Stimulated activated CD4-positive, alpha-beta T cell treated with anti-CD3 and anti-CD28 coated beads, Interleukin-1b, Interleukin-23, amount 100 ng/mL, for 1 hour (primary cell): ENCODE measurements at places on chromosomes 2 and 18.
A peak's percentile ranks its signal among the peaks of the same experiment; 100 is the strongest.

GRCh38 chr2:68428746-68429145, 38.3 kb downstream of the FBXO48 start:
- no peak for DNase-seq

GRCh38 chr2:240418311-240418710, 17.2 kb upstream of the GPC1 start:
- DNase-seq: no peak

- no peak for DNase-seq
These were observed 17.5 kb downstream of the TRAPPC12 start for GRCh38 chr2:3396920-3397559.

DNA sequence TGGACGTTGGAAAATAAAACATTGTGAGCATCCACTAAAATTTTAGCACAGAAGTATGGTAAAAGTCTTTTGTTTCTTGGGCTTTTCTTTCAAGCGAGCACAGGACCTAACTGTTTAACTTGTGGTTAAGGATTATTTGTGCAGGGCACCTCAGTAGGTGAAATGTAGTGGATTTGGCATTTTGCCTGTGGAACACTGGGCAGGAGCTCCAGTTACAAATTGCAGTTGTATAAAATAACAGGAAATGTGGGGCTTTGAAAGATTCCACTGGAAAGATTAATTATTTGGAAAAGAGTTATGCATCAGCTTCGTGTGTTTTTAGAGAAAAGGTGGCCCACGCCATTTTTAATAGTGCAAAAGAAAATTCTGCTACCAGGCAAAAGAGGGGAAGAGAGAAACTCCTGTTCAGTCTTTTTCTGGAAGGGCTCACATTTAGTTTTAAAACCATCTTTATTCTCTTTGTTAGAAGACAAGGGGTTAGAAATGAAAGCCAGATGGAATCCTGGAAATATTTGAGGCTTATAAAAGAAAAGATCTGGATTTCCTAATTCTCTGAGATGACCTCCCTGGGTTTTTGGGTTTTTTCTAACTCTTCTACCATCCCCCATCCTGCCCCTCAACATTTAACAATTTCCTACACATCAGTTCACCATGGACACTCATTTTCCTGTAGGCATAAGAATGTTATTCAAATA, 144.3 kb upstream of the SERTAD2 start:
- no peak for DNase-seq

DNA sequence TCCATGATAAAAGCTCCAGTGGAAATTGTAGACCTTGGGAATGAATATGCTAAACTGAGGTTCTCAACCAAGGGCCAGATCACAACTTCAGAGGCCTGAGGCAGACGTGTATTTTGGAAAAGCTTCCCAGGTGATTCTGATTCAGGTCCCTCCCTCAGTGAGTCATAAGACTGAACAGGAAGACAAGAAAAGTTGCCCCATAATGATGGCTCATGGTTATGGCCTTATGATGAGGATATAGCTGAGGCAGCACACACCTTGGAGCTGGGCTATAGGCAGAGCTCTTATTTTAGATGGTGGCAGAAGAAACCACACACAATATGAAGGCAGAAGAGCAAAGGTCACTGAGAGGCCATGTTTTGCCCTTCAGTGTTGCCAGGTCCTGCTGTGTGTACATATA, 9.6 kb downstream of the ANTXR1 start:
- DNase-seq: no peak

DNA sequence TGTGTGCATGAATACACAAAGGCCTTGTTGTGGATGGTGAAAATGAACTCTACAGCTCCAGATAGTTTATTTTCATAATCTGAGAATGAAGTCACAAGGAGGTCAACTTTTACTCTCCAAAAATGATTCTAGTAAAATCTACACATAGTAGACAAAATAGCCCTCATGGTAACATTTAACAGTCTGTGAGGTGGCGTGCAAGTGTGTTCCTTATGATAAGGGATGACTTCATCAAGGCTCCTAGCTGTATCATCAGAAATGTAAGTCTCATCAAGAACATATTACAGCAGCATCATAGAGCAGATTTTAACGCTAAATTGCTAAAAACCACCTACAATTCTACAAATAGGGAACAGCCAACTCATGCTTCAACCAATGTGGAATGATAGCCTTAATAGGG, 72.3 kb upstream of the RIOK3 start:
- no peak for DNase-seq

GRCh38 chr18:47150824-47151366, 595 bp upstream of the HDHD2 start:
- no peak for DNase-seq

GRCh38 chr2:104004821-104005220, 849.1 kb upstream of the POU3F3 start:
- DNase-seq: no peak

- no peak for DNase-seq
These were observed 17.3 kb downstream of the MTA3 start for GRCh38 chr2:42585779-42586178.

- DNase-seq: no peak
These were observed 133.6 kb downstream of the PRPF40A start for GRCh38 chr2:152583512-152584229.

- DNase-seq: no peak
These were observed 20.9 kb upstream of the CCBE1 start for GRCh38 chr18:59718108-59718463.

DNA sequence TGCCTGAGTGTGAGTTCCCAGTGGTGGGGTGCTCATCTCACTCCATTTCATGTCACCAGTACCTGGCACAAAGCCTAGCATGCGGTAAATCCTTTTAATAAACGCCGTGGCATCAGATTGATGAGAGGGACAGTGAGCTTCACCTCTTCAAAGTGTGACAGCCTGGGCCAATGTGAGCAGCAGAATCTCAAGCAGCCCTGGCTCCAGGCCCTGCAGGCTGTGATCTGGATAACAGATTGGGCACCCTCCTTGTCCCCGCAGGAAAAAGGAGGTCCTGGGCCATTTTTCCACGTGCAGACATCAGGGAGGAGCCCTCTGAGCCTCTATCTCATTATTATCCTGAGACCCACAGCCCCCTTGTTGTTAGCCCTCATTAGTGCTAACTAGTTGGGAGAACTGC, 34.8 kb downstream of the TET3 start:
- DNase-seq: no peak

DNA sequence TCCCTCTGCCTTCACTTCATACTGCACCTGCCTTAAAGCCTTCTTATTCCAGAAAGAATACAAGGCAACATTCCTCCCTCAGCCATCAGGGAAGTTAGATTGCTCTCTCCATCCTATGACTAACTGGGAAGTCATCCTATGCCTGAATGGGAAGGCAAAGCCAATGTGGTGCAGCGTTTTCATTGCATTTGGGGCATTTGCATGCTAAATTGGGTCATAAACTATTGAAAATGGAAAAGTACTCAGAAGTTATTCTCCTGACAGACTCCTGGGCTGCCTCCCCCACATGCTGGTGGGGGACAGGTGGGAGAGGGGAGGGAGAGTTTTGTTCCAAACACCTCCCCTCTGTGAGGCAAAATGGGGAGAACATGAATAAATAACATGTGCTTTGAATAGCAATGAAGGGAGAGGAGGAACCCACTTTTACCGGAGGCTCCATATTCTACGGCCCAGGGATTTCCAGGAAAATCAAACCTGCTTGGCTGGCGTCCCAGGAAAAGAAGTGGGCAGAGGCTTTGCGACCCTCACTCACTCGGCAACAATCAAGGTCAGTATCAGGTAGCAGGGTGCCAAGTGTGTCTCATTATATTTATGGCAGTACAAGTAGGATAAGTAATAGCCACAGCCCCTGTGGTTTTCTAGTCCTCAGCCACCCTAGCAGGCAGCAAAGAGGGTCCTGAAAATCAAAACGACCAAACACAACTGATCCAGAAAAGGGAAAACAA, 84.1 kb downstream of the BOD1L2 start:
- no peak for DNase-seq

DNA sequence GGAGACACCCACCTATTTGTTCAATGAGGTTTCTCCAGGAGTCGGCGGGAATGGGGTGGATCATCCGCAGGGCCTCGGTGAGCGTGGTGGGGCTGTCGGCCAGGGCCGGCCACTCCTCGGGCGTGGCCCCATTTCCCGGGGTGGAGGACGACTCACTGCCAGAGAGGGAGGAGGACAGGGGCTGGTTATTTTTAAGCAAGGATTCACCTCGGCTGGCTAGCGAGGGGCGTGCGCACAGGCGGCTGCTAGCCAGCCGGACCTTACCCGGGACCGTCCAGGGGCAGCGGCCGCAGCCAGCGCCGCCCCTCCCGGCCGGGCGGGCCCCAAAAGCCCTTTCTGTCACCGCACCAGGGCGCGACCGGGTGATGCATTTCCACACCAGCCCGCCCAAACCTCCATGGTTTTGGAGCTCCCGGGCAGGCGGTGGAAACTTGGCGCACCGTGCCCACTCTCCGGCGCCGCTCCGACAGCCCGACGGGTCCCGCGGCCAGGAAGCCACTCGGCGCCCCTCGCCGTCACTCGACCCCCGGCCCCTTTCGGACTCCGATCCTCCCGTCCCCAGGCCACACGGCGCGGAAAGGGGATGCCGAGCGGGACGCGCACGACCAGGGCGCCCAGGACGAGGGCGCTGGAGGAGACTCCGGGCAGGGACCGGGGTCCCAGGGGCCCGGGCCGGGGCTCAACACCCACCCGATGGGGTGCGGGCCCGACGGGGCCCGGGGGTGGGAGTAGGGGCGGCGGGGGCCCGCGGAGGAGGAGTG, 57.1 kb downstream of the SNORC start:
- DNase-seq: no peak

GRCh38 chr2:84833481-84834150, 47.3 kb downstream of the TRABD2A start:
- no peak for DNase-seq

- no peak for DNase-seq
These were observed 81.1 kb downstream of the SLC66A3 start for GRCh38 chr2:11236335-11236734.

- DNase-seq: no peak
These were observed 41.3 kb downstream of the HDLBP start for GRCh38 chr2:241274127-241274526.

DNA sequence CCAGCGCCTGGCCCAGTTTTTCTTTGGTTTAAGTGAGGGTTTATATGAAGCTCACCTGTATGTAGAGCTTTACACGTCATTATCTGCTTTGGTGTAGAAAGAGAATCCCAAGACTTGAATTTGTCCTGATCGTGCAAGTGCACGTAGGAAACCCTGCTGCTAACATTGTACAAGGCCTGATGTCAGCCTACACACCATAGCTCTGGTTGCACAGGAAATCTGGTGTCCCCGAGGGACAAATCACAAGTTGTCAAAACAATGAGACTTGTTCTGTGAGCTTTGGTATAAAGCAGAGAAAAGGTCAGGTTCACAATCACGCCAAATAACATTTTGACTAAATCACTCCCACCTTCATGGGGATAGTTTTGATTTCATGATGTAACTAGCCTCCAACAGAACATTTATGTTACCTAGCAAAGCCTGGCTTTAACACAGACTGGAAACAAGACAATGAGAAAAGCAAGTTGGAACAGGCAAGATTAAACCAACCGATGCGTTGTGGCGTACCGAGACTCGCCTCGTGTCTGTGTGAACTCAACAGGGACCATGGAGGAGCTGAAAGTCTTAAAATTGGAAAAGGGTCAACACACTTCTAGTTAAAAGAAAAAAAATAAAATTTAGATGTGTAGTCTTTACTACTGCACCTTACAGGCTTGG, 41.4 kb downstream of the ZAP70 start:
- no peak for DNase-seq

DNA sequence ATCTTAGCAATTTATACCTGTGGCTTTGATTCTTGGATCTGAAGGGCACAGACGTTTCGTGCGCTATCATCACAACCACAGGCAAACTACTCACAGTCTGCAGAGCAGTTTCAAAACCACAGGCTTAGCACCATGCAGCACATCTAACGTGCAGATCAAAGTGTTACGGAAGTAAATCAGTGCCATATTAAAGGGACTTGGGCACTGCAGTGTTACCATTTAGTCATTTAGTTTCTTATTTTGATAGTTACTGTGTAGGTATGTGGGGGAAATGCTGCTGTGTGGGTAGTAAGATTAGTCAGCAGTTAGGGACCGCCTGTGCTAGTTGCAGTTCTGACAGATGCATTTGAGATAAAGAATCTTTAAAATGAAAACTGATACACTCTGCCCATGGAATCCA, 384.0 kb downstream of the NBAS start:
- DNase-seq: peak; percentile 12

GRCh38 chr2:211942153-211942552, 596.4 kb downstream of the ERBB4 start:
- no peak for DNase-seq

DNA sequence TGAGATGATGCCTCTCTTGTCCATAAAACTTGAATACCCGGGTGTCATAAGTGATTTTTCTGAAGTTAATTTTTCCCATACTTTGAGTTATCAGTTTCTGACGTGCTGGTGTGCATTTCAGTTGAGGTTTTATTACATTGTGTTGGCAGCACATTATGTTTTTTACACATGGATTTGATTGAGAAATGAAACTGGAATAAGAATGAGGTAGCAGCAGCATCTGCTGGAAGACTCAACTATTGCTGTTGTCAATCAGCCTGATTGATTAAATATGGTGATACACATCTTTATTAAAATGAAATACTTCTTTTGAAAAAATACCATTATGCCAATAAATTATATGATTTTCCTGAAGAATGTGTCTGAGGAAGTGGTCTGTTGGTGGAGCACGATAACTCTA, 60.5 kb downstream of the INSIG2 start:
- no peak for DNase-seq

GRCh38 chr18:34647251-34647650, 62.8 kb upstream of the DTNA start:
- DNase-seq: no peak

GRCh38 chr2:81872006-81872405, 1567.5 kb upstream of the LRRTM1 start:
- DNase-seq: no peak

DNA sequence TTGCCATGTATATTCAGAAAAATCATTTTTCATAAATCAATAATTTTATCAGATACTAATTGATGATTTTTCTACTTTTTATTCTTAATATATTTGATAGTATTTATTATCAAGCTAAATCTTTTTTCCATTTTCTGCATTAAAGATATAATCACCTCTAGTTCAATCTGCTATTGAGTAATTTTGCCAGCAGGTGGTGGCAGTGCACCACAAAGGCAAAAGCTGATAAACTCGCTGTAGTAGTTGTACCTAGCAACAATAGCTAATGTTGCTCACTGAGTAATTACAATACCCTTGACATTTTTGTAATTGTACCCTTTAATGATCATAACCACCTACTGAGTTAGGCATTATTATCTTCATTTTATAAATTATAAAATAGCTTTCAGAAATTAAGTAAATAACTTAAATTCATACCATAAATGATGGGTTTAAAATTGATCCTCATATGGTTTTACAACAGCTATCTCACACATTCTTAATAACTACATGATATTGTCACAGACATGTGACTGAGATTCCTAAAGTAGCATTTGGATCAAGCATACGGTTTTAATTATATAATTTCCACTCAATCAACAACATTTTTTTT, 52.0 kb upstream of the CALCRL start:
- DNase-seq: no peak

GRCh38 chr2:209311948-209312347, 111.9 kb upstream of the MAP2 start:
- DNase-seq: no peak

DNA sequence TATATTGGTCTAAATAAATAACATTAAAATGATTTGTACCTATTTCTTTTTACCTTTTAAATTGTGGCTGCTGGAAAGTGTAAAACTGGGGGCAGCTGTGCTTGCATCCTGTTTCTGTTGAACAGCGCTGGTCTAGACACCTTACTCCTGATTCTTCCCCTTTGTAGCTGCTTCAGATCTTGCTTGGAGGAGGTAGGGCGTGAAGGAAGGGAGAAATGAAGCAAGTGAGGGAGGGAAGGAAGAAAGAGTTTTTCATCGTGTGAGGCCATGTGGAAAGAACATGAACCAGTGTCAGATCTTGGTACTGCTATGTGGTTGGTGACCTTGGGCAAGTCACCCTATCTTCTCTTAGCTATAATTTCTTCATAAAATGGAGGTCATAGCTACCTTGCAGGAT, 89.0 kb upstream of the SEC11C start:
- DNase-seq: no peak
